ENCODE measurements at places on chromosomes 6 and 20. TPM values are rescaled to one million over a fixed set of nuclear protein-coding genes. Genes with fewer than 3 reads are reported as not detected.

The RNF182 gene
- total RNA-seq = not detected

The COL11A2 gene
- total RNA-seq = 0.53 TPM

The CGA gene
- total RNA-seq = not detected

The LY6G6F gene
- total RNA-seq = not detected

The MACROD2 gene
- 1.2 TPM for total RNA-seq

The MATN4 gene
- not detected for total RNA-seq

The SLC35D3 gene
- not detected for total RNA-seq

The OPRM1 gene
- not detected for total RNA-seq

Data from right lobe of liver (tissue), 6 donors.